ENCODE measurements at places on chromosomes 4 and X.

DNA sequence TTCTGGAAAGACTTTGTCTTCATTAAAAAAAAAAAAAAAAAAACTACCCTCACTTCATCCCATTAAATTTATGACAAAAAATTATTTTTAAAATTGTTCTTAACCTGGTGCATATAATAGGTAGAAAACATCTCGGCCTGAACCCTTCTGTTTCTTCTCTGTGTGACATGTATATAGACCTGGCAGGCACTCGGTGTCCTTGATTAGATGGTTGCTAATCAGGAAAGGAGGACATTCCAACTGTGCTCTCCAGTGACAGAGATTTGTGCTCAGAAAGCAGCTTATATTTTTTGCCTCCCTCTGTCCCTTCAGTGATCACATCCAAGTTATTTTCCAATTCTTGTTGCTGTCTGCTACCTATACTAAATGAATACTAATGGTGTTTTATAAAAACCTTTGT is 355.6 kb downstream of the CBLL2 start:
- DNase-seq = no peak

GRCh38 chr4:41148292-41148691 is 66.0 kb downstream of the APBB2 start:
- DNase-seq = no peak

- no peak for DNase-seq
Measured at GRCh38 chr4:4470208-4470607, 71.6 kb downstream of the STX18 start.

GRCh38 chrX:154490021-154490413 is 412 bp downstream of the SLC10A3 start:
- DNase-seq = peak; percentile 22

DNA sequence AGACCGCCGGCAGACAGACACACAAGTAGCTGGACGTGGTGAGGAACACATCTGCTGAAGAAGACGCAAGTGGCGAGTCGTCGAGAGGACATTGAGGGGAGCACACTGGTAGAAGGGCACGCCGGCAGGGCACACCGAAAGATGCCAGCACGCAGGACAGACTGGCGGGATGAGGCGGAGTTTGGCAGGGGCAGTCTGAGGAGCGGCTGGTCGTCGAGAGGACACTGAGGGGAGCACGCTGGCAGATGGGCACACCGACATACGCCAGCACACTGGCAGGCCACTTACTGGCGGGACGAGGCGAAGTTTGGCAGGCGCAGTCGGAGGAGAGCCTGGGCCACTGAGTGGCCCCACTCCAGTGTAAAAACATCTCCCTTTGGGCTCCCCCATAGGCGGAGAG is 42.1 kb downstream of the RASGEF1B start:
- DNase-seq = no peak

GRCh38 chr4:39759569-39759968 is 61.6 kb downstream of the UBE2K start:
- DNase-seq = no peak

DNA sequence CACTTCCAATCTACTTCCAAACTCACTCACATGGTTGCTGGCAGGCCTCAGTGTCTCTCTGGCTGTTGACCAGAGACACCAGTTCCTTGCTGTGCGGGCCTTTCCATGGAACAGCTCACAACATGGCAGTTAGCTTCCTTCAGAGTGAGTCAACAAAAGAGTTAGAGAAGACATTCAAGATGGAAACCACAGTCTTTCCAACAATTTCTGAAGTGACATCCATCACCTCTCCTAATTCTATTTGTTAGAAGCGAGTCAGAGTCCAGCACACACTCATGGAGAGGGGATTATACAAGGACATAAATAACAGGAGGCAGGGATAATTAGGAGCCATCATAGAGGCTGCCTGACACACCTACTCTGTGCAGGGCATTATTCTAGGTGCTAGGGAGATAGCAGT is 62.5 kb upstream of the TMEM164 start:
- no peak for DNase-seq

DNA sequence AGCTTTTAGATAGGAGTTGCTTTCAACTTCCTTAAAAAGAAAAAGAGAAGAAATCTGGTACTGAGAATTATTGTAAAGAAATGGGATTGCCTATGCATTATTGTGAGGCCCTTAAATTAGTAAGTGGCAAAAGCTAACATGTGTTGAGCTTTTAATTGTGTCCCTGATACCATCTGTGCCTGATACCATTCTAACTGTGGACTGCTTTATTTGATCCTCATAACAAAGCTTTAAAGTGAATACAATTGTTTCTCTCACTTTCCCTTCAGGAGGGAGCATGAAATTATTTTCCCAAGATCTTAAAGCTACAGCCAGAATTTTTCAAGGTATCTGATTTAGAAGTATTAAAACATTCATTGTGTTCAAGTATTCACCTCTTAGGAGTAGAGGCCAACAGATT is 9.9 kb downstream of the KCTD8 start:
- no peak for DNase-seq

- no peak for DNase-seq
Measured at GRCh38 chrX:126551725-126552312, 795 bp downstream of the DCAF12L1 start.

All from common myeloid progenitor, CD34-positive (primary cell).